ENCODE measurements at places on chromosomes 16 and 17. TPM values are rescaled to one million over a fixed set of nuclear protein-coding genes. Genes with fewer than 3 reads are reported as not detected.

- no peak for DNase-seq
Measured at GRCh38 chr17:46944931-46945330, 22.0 kb downstream of the GOSR2 start.

Gene FAM171A2
- total RNA-seq = 16.3 TPM

Gene MPP3
- 13.2 TPM for total RNA-seq

- no peak for DNase-seq
Measured at GRCh38 chr17:67974185-67974584, 22.1 kb downstream of the C17orf58 start.

Gene TNRC6C
- 5.3 TPM for total RNA-seq

DNA sequence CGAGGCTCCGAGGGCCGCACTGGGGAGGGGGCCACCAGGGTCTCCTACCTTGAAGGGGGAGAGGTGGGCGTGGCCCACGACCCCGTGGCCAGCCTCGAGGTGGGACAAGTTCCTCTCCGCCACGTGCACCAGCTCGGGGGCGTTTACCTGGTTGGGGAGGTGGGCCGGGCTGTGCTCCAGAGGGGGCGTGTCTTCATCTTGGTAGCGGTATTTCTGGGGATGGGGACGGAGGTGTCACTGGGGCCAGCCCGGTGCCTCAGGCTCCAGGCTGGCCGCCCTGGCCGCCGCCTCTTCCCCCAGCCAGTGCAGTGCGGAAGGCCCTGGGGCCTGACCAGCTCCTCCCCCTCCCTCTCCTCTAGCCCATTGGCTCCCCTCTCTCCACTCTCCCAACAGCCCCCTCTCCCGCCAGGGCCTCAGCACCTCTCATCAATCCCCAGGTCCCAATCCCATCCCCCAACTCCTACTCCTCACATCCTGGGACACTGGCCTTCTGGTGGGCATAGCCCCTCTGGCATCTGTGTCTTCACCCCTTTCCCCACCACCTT lies 11.5 kb downstream of the DLG4 start:
- no peak for DNase-seq

DNA sequence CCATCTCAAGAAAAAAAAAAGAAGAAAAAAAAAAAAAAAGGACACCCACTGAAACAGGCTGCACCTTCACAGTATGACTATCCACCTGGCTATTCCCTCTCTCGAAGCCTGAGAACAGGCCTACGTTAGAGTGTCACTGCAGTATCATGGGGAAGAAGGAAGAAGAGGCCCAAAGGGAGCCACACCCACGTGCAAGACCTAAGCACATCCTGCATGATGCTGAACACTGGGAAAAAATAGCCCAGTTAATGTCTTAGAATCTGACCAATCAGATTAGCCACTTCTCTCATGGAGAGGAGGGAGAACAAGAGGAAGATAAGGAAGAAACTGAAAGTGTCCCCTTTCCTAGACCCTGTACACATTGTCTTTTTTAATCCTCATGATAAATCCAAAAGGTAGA lies 19.5 kb upstream of the MED13 start:
- DNase-seq = no peak

Gene EME2
- total RNA-seq = 13.6 TPM

DNA sequence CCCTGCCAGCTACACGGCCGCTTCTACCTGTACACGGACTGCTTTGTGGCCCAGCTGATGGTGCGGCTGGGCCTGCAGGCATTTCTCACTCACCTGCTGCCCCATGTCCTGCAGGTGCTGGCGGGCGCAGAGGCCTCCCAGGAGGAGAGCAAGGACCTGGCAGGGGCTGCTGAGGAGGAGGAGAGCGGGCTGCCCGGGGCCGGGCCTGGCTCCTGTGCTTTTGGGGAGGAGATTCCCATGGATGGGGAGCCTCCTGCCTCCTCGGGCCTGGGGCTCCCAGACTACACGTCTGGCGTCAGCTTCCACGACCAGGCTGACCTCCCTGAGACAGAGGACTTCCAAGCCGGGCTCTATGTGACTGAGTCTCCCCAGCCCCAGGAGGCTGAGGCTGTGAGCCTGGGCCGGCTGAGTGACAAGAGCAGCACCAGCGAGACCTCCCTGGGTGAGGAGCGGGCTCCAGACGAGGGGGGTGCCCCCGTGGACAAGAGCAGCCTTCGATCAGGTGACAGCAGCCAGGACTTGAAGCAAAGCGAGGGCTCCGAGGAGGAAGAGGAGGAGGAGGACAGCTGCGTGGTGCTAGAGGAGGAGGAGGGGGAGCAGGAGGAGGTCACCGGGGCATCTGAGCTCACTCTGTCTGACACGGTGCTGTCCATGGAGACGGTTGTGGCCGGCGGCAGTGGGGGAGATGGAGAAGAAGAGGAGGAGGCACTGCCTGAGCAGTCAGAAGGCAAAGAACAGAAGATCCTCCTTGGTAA lies 3.5 kb downstream of the WDR81 start:
- DNase-seq = no peak

- DNase-seq = no peak
Measured at GRCh38 chr16:76389126-76389525, 111.9 kb downstream of the CNTNAP4 start.

GRCh38 chr16:6483469-6484033 lies 849.1 kb upstream of the RBFOX1 start:
- no peak for DNase-seq

- DNase-seq = no peak
Measured at GRCh38 chr17:78230252-78230962, 1.0 kb upstream of the TMEM235 start.

DNA sequence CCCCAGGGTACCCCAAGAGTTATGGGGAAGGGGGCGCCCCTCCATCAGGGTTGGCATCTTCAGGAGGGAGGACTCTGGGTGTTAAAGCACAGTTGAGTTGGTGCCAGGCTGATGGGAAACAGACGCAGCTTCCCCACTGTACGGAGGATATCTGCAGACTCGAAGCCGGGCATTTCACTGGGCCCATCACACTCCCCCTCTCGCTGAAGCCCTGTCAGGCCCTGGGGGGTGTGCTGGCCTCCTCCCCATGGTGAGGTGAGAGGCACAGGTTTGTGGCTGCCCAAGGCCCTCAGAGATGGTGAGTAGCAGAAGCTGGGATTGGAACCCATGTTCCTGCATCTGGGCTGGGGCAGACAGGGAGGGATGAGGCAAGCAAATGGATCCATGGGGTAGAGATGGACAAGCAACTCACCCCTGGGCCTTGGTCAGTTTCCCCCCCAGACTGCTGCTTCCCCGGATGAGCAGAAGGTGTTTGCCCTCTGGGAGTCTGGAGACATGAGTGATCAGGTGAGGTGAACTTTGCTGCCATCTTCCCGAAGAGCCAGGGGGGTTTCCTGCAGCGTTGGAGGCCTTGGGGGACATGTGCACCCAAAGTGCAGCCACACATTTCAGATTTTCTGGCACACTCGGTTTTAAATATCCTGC lies 31.0 kb downstream of the POLR3E start:
- no peak for DNase-seq

DNA sequence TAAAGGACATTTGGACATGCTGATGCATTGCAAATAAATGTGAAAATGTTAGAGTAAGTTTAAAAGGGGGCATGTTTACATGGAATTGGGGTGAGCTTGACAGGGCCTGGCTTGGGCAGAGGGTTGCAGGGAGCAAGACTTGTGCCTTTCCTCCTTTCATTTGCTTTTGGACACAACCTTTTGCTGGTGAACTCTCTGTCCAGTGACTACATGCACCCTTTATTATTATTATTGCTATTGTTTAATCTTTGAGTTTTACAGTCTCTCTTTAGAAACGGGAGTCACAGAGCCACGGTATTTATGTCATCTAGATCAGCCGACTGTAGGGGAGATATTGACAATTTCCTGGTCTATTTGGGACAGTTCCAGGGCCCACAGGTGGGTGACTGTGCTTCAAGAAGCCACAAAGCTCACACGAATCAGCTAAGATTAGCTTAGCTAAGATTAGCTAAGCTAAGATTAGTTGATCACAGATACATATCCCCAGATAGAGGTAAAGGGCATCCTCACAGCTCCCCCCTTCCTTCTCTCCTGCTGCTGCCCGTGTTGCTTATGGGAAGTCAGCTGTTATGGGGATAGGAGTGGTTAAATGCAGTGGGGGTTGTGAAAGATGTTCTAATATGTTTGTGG lies 28.9 kb upstream of the ETV4 start:
- DNase-seq = no peak

DNA sequence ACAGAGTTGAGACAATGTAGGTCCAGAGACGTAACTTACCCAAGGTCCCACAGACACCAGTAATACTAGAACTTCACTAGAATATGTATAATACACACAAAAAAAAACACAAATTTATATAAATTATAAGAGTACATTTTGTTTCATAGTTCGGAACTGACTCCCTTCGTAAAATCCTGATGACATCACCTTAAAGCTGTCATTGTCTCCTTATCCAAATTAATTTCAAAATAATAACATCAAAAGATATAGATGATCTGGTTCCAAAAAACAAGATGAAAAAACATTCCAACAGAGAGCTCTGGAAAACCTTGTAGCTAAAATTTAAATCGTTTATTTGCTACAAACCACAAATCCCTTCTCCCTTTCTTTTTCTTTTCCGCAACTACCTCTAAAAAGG lies 10.0 kb downstream of the FBXL20 start:
- no peak for DNase-seq

DNA sequence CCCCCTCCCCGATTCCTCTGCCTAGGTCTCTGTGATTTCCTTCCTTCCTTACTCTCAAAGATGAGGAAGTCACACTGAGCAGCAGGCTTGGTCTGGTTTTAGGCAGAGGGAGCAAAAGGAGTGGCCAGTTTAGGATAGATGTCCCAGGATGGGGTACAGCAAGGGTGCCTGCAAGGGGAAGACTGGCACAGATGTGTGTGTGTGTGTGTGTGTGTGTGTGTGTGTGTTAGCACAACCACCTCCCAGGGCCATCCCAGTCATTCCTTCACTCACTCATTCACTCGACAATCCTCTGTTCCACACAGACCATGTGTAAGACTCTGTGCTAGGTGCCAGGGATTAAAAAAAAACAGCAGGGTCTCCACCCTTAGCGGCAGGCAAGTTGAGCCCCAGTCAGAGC lies 35.9 kb downstream of the TMEM132E start:
- DNase-seq = no peak

Gene PHLPP2
- total RNA-seq = 7.1 TPM

DNA sequence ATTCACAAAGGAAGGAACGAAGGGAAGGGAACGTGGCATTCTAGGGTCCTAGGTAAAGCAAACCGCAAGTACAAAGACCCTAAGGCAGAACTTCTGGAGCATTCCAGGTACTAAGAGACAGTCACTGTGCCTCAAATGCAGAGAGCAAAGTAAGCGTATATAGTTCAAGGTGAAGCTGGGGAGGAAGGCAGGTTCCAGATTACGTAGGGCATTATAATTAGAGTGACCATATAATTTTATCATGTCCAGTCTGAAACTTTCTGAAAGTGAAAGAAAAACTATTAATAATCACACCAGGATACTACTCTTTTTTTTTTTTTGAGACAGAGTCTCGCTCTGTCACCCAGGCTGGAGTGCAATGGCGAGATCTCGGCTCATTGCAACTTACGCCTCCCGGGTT lies 25.7 kb downstream of the METTL16 start:
- no peak for DNase-seq

Gene PRAC1
- not detected for total RNA-seq

DNA sequence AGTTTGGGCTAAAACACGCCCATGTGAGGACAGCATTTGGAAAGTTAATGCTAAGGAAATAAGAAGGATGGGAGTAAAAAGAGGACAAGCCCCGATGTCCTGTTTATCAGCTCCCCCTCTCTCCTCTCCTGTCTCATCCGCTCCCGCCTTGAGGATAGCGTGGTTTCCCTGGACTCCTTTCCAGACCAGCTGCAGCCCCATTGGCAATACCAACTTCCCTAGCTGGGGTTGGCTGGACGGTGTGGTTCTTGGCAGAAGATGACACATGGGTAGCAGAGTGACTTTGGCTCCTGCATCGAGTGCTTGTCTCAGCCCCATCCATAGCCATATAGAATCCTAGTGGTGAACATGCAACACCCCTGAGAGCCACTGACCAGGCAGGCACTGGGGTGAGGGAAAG lies 185.9 kb downstream of the CCDC182 start:
- DNase-seq = no peak

Gene PLXDC1
- 0.67 TPM for total RNA-seq

GRCh38 chr16:86252596-86252995 lies 257.7 kb upstream of the FOXF1 start:
- DNase-seq = no peak

- DNase-seq = no peak
Measured at GRCh38 chr16:52718046-52718445, 171.1 kb upstream of the TOX3 start.

Gene PRM1
- not detected for total RNA-seq

DNA sequence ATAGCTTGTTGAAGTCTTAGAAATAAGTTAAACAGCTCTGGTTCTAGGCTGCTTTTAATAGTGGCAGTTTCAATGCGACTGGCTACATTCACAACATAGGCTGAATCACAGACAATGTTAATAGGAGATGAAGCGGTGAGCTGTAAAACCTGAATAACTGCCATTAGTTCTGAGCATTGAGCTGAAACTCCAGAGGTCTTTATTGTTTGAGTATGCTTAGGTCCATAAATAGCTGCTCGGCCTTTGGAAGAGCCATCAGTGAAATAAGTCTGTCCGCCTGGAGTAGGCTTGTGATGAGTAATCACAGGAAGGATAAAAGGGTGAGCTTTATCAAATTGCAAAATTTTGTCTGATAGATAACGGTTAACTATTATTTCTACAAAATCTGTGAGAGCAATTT lies 9.4 kb upstream of the ZNF689 start:
- DNase-seq = no peak

- peak; percentile 21 for DNase-seq
Measured at GRCh38 chr16:49952386-49952785, 72.6 kb upstream of the CNEP1R1 start.

DNA sequence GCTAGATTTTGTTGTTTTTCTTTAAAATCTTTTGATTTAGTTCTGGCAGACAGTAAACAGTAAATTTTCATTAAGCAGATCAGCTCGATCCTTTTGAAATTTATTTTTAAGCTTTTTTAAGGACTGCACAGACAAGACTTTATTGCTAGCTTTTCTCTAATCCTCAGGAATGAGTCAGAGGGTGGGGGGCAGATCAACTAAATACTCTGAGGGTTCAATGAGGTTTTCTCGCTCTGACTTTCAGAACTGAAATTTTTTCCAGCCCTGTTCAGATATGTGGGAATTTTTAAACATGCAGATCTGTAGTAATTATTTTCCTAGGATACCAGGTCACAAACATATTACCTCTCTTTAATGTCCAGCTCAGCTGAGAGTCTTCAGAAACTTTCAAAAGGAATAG lies 977.2 kb downstream of the CDH11 start:
- no peak for DNase-seq
